NCI-H2029 treated with DMSO at 0.1 percent for 48 hours (cell line): ENCODE measurements at places on chromosomes 2 and 18.
A peak's percentile ranks its signal among the peaks of the same experiment; 100 is the strongest.

- DNase-seq, result no peak
Observed at GRCh38 chr18:12421732-12422131, 14.0 kb downstream of the PRELID3A start.

GRCh38 chr18:62521082-62521481, 1.7 kb upstream of the ZCCHC2 start:
- DNase-seq, result no peak

DNA sequence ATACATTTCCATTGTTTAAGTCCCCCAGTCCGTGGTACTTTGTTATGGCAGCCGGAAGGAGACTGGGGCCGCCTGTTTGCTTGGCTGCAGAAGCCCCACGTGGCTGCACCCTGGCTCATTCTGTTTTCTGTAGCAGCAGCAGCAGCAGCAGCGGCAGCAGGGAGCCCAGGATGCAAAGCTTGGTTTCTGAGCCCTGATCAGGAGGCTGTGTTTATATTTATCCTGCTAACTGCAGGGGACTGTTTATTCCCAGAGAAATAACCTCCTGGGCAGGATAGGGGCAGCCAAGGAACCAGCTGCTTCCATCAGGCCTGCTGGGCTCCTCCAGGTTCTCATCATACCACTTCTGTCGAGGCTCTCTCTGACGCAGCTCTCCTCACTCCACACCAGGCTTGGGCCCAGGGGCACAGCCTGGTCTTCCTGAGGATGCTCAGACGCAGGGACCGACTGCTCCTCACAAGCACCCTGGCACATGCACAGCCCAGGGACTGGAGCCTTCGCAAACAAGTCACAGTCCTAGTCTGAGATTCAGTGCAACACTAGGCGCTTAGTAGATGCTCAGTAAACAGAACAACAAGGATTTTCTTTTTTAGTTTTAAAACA, 139.0 kb downstream of the MSH2 start:
- no peak for DNase-seq

DNA sequence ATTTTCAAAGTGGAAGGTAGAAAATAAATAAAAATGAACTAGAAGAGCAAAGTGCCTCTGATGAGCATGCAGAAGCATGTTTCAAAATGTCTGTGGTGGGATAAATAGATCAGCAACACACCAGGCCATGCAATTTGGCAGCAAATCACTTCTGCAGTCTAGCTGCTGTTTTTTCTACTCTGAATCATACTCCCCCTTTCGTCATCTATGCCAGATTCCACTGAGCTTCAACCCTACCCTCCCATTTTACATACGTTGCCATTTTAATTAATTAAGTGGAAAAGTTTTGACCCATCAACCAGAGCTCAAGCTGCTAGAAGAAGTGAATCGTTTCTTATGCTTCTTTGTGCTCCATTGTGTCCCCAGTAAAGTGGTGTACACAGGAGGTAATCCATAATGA, 79.3 kb downstream of the NRXN1 start:
- DNase-seq, result no peak

GRCh38 chr18:9741793-9742523, 33.9 kb downstream of the RAB31 start:
- no peak for DNase-seq

DNA sequence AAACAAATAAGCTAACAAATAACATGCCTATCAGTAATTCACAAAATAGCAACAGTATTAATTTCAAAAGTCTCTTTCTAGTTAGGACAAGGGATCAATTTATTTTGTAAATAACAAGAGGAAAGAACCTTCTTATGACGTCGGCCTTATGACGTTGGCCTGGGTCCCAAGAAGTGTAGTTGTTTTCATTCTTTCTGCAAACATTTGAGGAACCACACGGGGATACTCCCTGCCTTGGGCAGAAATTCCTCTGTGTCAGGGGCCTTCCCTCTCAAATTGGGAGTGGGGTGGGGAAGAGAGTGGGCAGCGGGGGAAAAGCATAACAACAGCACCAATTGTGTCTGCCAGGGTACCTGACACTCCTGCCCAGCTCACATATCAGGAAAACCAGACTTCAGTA, 1.3 kb downstream of the CCDC68 start:
- no peak for DNase-seq

- no peak for DNase-seq
Observed at GRCh38 chr2:10863837-10864236, 47.9 kb upstream of the KCNF1 start.

DNA sequence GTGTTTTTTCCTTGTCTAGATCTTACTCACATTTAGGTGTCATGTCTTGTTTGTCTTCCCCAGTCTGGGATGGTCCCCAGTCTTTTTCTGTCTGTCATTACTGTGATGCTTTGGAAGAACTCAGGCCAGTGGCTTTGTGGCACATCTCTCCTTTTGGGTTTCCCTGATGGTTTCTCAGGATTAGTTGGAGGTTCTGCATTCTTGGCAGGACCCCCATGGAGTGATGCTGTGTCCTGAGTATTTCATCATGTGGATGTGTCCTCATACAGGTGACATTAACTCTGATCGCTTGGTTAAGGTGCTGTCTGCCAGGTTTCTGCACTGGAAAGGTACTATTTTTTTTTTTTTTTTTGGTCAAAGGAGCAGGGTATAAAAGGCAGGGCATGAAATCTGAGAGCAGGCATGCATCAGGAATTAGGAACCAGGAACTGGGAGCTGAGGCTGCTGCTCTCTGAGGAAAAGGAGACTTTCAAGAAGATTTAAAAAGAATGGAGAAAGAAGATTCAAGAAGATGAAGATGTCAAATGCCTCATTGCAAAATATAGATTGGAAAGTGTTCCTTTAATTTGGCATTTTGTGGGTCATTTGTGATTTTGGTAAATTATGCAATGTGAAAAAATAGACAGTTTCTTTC, 85.3 kb downstream of the NUP35 start:
- no peak for DNase-seq

GRCh38 chr2:205034034-205034433, 488.8 kb downstream of the PARD3B start:
- no peak for DNase-seq

GRCh38 chr2:207409517-207409916, 120.2 kb upstream of the CREB1 start:
- DNase-seq, result peak; percentile 60

- no peak for DNase-seq
Observed at GRCh38 chr2:101199251-101199791, 48.1 kb upstream of the TBC1D8 start.

DNA sequence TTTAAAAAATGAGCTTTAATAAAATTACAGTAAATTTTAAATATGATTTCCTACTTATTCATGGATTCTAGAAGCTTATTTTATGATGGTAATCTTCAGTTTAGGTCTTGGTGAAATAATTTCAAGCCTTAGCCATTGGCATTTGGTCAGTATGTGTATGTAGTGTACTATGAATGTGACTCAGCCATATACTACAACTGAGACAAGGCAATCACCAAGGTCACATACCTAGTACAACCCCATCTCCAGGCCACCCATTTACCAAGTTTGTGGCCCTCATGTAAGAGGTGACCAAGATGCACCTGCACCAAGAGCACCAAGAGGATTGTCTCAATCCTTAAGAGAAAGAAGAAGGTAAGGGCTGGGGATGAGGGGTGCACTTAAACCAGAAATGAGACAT, 54.8 kb upstream of the FRZB start:
- no peak for DNase-seq

DNA sequence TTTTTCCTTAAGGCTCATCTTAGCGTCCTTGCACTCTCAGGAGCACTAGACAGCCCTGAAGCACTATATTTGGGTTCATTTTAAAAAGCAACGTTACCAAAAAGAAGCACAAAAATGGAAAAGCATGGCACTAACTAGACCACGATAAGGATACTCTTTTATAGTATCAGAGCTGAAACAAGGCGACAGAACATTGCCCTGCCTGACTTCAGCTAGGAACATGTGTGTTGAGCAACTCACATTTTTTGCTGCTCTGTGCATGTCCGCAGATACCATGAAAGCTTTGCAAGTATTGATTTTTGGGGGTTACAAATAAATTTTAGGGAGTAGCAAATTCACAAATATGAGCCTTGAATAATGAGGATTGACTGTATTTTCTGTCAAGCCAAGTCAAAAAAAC, 332.0 kb downstream of the PTPRM start:
- DNase-seq, result no peak

DNA sequence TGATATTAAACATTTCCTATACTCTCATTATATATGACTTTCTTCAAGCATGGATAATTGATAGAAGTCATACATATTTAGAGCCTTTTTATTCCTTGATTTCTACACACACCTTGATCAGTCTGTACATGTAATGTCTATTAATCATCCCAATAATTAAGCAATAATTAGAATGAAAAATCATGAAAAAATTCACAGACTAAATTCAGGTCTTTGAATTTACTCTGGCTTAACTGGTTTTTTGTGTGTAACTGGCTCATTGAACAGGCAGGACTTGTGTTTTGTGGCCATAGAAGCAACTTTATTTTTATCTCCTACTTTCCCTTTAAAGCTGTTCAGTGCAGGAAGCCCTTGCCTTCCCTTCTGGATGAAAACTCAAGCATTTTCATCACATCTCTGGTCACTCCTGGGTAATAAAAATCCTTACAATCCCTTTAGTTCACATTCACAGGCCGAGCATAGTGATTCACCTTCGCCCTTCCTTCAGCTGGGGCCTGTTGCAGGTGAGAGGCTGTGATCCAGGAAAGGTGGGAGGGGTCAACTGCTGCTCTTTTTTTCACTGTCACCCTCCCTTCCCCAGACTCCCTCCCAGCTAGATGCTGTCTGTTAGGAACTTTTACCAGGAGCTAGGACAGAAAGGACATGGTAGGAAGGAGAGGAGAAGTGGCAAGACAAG, 58.0 kb upstream of the ITSN2 start:
- no peak for DNase-seq

DNA sequence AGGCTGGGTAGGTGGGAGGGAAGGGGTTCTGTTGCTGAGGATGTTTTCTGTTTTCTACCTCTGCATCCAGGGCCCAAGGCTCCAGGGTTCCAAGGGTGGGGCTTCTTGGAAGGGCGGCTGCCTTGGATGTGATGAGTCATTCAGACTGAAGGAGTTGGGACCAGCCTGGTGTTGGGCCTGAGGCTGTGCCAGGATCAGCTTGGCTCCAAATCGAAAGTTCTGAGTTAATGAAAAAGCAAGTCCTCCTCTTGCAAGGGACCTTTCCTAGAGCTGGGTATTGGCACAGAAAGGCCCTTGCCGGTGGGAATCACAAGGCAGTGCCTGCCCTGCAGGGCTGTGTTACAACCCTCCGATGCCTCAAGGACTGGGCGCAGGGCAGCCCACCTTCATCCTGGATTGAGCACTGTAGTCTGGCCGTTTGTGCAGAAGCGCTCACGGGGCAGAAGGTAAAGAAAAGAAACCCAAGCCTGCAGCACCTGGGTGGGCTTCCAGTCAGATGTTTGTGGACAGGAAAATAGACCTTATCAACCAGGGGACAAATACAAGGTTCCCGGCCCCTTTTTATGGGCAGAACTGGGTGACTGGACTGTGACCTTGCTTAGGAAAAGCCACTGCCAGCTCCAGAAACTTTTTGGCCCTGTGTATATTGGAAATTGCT, 52.5 kb upstream of the MCFD2 start:
- DNase-seq, result no peak

DNA sequence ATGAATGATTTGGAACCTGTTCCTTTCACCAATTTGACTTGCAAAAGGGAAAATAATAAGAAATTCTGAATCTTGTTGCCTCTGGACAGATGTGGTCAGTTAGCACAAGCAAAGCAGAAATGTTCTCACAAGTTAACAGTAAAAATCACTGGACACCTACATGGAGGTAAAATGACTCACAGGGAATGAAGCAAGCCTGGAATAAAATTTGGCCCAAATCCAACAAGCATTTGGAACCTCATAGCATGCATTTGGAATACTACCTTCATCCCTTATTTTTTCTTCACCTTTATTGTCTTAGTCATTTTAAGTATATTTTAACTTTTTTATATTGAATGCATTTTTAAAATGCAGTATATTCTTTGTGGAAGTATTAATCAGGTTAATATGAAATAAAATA, 602.9 kb downstream of the ARHGAP15 start:
- no peak for DNase-seq

- no peak for DNase-seq
Observed at GRCh38 chr2:237143676-237144440, 58.2 kb downstream of the COPS8 start.

DNA sequence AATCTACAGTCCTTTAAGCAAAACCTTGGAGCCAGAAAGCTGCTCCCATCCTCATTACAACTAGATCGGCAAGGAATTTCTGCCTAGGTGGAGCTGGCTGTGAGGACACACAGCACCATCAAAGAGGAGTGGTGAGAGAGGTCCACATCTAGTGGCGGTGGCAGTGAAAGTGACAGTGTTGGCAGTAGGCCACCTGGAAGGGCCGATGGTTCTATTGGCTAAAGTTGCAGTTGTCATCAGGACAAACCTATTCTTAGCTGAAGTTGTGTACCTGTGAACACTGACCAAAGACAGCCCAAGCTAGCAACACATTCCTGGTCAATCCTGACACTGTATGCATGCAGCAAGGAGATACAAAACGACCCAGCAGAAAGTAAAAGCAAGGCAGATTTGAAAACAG, 218.1 kb upstream of the CHAC2 start:
- DNase-seq, result no peak

GRCh38 chr2:109582928-109583895, 30.6 kb downstream of the SEPTIN10 start:
- DNase-seq, result no peak

DNA sequence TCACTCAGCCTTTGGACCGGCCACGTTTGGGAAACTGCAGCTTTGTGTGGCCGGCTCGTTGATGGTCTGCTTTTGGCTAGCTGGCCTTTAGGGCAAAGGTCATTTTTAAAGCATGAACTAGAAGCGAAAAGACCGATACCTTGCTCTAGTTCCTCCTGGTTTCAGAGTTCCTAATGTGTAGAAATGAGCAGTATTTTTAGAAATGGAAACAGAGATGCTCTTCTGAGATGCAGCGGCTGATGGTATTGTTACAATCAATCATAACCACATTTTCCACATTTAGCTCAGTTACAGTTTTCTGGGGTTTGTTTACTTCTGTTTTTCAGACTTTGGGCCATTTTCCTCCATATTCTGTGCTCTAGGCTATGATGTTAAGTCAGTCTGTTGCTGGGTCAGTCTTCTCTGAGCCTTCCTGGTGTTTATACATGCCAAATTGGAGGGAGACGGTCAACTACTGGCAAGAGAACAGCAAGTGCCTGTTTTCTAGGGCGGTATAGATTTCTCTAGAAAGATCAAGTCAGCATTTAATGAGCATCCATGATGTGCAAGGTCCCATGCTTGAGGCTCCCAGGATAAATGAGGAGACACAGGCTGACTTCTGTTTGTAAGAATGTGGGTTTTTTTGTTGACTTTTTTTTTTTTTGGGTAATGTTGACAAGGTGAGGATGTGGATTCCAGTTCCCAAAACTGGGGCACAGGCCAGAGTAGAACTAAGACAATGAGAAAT, 28.0 kb downstream of the RNF144A start:
- DNase-seq, result no peak

DNA sequence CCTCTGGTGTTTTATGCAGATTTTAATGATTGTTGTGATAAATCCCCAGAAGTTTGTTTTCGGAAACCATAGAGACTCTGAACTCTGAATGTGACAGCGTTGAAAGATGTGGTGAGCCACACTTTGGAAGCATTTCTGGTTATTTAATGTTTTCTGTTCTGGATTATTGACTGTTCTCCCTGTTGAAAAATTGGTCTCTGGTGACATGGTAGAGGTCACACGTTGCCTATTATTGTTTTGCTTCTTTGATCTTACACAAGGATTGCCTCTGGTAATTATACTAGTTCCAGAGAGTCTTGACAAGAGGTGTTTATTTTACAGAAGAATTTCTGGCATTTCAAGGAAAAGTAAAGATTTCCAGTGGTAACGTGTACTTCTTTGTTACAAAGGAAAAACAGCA, 127.1 kb downstream of the GREB1L start:
- DNase-seq, result no peak
